ENCODE measurements at places on chromosomes 13 and 19.

DNA sequence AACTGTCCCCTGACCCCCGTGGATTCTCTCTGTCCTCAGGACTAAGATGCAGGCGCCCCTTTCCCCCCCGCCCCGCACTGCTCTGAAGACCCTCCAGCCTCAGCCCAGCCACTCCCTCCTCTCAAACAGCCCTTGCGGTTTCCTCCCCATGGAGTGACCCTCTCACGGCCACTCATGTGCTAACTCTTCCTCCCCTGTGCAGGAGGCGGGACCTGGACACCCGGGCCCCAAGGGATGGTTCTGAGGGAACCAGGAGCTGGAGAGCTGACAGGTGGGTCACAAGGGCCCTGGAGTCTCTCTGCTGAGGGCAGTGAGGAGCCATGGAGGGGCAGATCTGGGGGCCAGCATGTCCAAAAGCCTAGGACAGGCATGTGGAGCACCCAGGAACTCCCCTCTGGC is 1.9 kb downstream of the ISOC2 start:
- DNase-seq = no peak

- DNase-seq = no peak
Measured at GRCh38 chr13:44278166-44278565, 95.5 kb upstream of the SERP2 start.

- DNase-seq = no peak
Measured at GRCh38 chr19:12912571-12912970, 6.5 kb downstream of the SYCE2 start.

- no peak for DNase-seq
Measured at GRCh38 chr13:62537593-62537992, 1121.9 kb upstream of the PCDH20 start.

DNA sequence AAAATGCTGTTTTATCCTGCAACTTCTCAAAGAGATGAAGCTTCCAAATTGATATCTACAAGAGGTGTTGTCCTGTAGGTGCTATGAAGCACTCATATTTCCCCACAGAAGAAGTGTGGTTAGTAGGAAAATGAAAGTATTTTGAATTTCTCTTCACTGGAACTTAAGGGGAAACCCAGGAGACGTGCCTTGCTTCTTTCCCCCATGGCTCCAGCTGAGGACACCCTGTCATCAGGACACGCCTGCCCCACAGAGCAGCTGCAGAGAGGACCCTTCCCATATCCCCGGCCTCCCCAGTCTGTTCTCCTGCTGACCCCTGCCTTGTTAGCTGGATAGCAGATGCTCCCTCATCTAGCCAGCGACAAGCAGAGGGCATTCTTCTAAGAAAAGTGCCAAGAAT is 371.3 kb downstream of the COG6 start:
- DNase-seq = no peak

GRCh38 chr19:19160461-19161035 is 9.5 kb downstream of the MEF2B start:
- DNase-seq = no peak

DNA sequence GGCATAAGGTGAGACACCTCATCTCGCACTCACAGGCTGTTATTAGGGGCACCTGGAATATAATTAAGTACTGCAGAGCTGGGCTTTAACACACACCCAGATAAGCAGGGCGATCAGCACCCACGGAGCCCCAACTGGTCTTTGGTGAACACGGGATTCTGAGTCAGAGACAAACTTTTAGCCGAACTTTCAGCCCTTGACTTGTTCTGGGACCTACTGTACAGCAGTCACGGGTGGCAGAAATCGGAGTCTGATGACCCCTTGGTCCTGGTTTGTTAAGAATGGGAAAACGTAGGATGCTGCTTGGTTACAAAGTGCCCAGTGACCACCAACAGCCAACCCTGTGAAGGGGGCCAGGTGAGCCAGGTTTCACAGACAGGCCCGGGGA is 9.0 kb downstream of the SH3GL1 start:
- DNase-seq = no peak

DNA sequence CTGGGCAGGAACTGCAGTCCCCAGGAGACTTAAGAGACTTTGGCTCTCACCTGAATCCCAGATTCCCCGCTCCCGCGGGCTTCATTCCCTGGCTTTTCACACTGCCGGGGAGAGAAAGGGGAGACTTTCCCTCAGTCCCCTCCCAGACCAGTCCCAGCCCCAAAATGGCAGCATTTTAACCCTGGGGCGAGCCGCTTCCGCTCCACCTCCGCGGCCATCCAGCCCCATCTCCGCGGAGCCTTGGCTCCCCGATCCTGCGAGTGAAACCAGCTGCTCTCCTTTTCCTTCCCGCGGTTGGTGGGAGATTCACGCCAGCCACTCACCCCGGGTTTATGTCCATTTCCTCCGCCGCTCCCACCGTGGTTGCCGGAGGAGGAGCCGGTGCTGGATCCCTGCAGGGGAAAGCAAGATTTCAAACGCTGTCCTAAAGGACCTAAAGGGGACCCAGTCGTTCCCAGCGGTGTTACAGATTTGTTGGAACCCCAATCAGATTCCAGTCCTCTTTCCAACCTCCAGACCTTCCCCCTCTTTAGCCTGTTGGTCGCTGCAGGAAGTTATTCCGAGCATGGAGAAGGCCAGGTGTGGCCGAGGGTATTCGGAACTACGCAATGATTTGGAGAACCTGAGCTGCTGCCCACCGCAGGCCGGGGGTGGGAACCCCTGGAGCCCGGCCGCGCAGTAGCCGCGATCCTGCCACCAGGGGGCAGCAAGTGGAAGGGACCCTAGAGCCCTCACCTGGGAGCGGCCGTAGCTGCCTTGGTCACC is 3.4 kb downstream of the DMKN start:
- DNase-seq = peak; percentile 70

DNA sequence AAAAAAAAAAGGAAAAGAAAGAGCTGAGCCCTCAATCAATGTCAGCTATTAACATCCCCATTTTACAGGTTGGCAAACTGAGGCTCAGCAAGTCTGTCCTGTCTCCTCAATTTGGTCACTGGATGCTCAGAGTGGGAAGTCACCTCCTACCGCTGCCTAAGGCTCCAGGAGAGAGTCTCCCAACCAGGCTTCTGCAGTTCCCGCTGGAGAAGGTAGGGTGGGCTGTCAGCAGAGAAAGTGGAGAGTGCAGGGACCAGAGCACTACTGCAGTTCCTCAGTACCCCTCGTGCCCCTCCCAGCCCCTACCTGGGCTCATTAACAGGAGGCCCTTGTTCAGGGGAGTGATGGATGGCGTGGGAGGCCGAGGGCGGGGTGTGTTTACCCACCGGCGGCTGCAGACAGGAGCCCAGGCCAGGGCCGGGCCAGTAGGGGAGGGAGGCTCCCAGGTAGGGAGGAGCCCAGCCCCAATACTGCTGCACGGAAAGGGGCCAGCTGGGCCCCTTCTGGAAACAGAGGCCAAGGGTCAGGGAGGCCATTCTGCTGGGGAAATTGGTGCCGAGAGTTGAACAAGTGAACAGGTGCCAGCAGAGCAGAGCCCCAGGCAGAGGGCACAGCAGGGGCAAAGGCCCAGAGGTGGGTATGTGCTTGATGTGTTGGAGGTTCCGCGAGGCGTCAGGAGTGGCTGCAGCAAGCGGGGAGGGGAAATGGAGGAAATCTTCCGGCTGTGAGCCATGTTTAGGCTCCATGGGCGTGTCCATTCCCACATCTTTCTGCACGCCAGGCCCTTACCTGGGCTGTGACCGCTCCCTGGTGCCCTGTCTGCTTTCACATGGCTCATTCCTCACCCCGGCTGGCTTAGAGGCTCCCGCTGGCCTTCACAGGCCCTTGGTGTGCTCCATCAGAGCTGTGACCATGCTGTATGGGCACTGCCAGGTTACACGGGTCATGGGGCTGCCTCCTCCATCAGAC is 7.6 kb upstream of the COMP start:
- no peak for DNase-seq

GRCh38 chr13:30873499-30873898 is 32.6 kb upstream of the MEDAG start:
- DNase-seq = no peak

- DNase-seq = no peak
Measured at GRCh38 chr19:23789246-23789645, 30.6 kb upstream of the ZNF681 start.

GRCh38 chr13:112877539-112877938 is 91.5 kb upstream of the MCF2L start:
- no peak for DNase-seq

DNA sequence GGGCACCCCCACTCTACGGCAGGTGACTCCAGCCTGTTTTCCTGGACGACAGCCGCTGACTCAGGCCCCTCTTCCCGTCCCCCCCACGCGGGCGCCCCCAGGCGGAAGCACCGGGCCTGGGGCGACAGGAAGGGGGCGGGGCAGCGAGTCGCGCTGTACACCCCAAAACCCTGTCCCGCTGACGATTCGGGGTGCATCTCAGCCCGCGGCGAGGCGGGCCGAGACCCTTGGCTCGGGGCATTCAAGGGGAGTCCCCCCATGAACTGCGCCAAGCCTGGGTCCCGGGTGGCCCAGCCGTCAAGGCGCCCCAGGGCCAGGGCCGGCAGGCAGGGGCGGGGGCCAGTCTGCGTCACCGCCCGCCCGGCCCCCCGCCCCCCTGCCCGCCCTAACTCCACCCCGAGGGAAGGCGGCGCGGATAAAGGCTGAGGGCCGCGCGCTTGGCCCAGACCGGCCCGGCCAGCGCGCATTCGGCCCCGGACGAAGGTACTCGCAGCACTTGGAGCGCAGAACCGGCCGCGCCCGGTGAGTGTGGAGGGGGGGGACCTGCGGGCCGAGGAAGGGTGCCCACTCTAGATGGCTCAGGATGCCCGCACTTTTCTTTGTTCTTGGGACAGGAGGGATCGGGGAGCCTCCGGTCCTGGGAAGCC is at the start of gene MIDN:
TSS of gene MIDN (plus strand) at position 445 of the 647 bp plus-strand sequence. CDS start 1,714 bp downstream, outside the sequence.
- peak; percentile 87 for DNase-seq

DNA sequence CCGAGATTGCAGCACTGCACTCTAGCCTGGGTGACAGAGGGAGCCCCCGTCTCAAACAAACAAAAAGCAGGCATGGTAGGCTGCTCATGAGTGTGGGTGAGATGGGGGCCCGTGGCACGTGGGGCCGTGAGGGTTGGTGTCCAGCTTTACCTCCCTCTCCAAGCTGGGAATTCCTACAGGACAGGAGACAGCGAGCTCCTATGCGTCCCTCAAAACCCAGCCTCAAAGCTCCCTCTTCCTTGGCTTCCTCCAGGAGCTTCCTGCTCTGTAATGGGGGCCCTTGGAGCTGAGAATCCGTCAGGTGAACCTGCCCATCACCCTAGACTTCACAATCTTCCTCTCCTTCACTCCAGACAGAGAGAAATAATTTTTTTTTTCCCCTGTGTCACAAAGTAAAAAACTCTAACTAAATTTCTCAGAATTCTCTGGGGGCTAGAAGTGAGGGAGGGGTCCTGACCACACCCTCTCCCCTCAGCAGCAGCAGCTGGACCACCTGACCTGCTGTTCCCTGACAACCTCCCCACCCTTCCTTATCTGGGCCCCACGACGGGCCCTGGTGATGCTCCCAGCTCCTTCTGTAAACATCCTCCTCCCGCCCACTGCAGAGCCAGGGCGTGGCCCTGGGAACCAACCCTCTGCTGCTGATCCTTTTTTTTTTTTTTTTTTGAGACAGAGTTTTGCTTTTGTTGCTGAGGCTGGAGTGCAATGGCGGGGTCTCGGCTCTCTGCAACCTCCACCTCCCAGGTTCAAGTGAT is 22.1 kb upstream of the WDR18 start:
- no peak for DNase-seq

GRCh38 chr19:585551-586110 is 4.0 kb upstream of the HCN2 start:
- no peak for DNase-seq

GRCh38 chr13:62040806-62041205 is 625.2 kb upstream of the PCDH20 start:
- DNase-seq = no peak

GRCh38 chr13:110914081-110914330 is 863 bp downstream of the ANKRD10 start:
- no peak for DNase-seq

- DNase-seq = no peak
Measured at GRCh38 chr13:73107970-73108369, 49.2 kb downstream of the KLF5 start.

DNA sequence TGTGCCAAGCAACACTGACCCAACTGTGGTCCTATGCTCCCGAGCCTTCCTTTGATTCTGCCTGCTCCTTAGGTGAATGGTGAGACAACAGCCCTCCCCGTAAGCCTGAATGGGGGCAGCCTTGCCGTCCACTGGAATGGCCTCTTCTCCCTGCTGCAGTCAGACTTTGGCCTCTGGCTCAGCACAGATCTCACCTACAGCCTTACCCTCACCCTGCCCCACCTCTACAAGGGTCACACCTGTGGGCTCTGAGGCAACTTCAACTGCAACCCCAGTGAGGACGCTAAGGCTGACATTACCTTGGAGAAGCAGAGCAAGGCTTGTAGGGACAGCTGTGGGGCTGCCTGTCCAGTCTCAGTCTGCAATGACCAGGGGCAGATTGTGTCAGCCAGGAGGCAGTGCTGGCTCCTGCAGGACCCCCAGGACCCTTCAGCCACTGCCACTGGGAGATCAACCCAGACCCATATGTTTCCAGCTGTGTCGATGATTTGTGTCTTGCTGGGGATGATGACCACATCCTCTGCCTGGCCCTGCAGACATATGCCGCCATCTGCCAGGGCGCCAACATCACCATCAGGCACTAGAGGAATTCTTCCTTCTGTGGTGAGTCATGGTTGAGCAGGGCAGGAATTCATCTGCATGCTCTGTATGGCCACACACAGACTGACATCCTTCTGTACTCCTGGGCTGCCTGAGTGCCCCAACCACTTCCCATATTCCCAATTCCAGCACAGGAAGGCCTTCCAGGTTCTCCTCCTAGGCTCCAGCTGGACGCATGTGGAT is 27.3 kb upstream of the FXYD3 start:
- DNase-seq = peak; percentile 93

GRCh38 chr19:2534423-2535013 is 58.6 kb downstream of the GADD45B start:
- DNase-seq = no peak

GRCh38 chr19:49073514-49074378 is 1.2 kb upstream of the KCNA7 start:
- peak; percentile 22 for DNase-seq

GRCh38 chr19:17862711-17863519 is 3.2 kb downstream of the RPL18A start:
- DNase-seq = no peak

GRCh38 chr13:22655106-22655852 is 525.5 kb upstream of the SGCG start:
- no peak for DNase-seq

DNA sequence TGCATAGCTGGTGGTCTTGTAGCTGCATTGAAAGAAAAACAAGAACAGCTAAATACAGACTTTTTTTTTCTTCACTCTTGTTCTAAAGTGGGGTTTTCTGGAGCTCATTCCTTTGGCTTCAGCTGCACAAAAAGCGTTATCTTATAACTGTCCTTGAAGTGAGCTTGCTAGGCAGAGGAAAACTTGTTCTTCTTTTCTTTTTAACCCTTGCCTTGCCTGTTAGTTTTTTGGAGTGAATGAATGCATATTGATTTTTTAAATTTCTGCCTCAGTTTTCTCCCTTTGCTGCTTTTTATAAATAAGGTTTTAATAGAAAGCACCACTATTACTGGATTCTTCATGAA is 1.5 kb downstream of the ZNF765 start:
- no peak for DNase-seq
